NCI-H2171 (cell line): ENCODE measurements at places on chromosomes 5 and 9.

DNA sequence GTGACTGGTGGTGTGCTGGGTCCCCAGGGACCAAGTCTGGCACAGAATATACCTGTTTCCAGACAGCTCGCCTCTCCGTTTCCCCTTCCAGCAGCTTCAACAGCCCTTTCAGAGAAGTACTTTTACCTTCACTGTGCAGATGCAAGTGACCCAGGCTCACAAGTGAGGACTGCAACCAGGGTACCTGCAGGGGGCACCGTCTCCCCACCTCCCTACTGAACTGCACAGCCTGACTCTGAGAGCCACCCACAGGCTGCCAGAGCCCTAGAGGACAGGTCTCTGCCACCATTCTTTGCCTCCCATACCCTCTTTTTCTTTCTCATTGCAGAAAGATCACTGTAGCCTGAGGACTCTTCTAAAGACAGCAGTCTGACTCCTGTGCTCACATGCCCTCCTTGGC, 15.4 kb downstream of the IL9 start:
- no peak for DNase-seq

- no peak for DNase-seq
Observed at GRCh38 chr5:6216471-6217075, 161.8 kb downstream of the MED10 start.

GRCh38 chr9:2355697-2355983, 265.9 kb upstream of the VLDLR start:
- DNase-seq, result no peak

DNA sequence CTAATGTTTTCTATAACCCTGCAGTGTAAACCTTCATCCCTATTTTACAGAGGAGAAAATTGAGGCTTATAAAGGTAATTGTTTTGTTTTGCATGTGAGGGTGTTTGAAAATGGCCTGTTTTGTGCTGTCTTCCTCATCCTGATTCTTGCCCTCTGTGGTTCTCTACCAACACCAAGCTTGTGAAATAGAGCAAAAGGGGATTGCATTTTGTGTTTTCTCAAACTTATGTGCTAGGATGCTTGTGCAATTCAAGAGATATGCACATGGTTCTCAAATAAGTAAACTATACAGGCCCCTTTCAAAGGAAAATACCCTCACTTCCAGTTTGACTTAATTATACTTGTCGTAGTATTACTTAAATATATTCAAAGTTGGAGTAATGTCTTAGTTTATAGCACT, 17.2 kb downstream of the PAM start:
- no peak for DNase-seq

GRCh38 chr5:8606231-8606630, 737.3 kb downstream of the MTRR start:
- DNase-seq, result no peak

DNA sequence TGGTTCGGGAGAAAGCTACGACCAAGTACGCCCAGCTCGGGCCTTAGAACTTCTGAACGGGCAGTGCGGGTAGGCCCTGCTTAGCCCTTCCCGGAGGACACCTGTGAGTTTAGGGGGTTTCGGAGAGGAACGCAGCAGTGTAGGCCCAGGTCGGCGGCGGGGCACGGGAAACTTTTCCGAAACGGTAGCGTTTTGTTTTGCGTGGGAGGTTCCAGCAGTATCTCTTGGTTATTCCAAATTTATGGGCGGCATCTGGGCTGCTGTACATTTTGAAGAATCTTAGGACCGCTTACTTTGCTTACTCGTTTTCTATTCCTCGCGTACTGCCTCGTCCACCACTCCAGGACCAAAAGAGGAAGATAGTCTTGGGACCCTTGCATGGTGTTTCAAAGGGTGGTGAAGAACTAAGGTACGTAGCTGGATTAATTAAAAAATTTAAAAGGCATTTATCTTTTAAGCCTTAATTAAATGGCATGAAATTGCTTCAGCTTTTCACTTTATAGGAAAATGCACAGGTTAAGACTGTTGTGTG, 492 bp downstream of the TENT2 start:
- DNase-seq, result no peak

- no peak for DNase-seq
Observed at GRCh38 chr9:13673348-13673747, 393.9 kb upstream of the MPDZ start.

DNA sequence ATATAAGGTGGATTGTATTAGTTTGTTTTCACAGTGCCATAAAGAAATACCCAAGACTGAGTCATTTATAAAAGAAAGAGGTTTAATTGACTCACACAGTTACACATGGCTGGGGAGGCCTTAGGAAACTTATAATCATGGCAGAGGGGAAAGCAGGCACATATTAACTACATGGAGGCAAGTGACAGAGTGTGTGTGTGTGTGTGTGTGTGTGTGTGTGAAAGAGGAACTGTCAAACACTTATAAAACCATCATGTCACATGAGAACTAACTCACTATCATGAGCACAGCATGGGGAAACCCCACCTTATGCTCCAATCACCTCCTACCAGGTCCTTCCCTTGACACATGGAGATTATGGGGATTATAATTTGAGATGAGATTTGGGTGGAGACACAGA, 118.6 kb downstream of the SPEF2 start:
- DNase-seq, result no peak

DNA sequence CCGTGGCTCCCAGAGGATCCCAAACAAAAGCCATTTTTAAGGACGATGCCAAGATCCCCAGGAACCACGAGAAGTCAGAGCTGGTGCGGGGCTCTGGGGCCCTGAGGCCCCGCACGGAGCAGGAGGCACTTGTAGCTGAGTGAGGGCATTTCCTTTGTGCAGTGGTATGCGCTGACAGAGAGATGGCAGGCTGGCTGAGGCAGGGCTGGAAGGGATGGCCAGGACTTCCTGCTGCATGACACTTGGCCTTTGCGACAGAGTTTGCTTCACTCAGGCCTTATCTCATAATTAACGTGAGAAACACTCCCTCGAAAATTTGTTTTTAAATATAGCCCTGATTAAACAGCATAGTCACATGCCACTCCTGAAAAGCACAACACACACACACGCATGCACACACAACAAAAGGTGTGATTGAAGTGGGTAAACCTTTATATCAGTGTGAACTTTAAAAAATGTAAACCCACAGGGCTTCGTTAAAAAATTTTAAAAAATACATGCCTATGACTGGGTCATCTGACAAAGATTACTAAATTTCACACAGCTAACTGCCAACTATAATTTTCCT, 536.6 kb downstream of the PDE4D start:
- no peak for DNase-seq

DNA sequence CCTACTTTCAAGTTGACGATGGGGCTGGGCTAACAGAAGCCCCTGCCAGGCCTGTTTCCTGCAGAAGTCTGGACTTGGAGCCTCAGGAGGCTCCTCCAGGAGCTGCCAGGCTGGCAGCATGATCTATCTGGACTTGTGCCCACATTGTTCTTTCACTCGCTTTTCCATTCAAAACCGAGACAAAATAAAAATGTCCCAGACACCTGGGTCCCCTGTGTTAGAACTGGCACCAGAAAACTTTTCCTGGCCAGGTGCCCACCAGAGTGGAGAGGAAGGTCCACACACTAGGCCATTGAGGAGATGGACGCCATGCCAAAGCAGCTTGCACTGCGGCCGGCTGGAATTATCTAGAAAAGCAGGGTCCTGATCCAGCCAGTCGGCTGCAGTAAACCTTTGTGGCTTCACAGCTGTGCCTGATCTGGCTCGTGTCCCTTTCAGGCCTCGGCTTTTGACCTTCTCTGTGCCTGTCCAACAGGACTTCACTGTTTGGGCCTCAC, 78.2 kb downstream of the GCNT1 start:
- no peak for DNase-seq

- no peak for DNase-seq
Observed at GRCh38 chr5:116516021-116516420, 58.6 kb downstream of the SEMA6A start.

- DNase-seq, result no peak
Observed at GRCh38 chr5:123520677-123521247, 8.8 kb downstream of the CSNK1G3 start.

DNA sequence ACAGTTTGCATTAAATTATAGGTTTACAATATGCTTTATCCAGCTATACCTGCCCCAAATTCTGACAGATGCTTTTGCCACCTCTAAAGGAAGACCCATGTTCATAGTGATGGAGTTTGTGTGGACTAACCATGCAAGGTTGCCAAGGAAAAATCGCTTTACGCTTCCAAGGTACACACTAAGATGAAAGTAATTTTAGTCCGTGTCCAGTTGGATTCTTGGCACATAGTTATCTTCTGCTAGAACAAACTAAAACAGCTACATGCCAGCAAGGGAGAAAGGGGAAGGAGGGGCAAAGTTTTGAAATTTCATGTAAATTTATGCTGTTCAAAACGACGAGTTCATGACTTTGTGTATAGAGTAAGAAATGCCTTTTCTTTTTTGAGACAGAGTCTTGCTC, 41.0 kb downstream of the FXN start:
- no peak for DNase-seq

DNA sequence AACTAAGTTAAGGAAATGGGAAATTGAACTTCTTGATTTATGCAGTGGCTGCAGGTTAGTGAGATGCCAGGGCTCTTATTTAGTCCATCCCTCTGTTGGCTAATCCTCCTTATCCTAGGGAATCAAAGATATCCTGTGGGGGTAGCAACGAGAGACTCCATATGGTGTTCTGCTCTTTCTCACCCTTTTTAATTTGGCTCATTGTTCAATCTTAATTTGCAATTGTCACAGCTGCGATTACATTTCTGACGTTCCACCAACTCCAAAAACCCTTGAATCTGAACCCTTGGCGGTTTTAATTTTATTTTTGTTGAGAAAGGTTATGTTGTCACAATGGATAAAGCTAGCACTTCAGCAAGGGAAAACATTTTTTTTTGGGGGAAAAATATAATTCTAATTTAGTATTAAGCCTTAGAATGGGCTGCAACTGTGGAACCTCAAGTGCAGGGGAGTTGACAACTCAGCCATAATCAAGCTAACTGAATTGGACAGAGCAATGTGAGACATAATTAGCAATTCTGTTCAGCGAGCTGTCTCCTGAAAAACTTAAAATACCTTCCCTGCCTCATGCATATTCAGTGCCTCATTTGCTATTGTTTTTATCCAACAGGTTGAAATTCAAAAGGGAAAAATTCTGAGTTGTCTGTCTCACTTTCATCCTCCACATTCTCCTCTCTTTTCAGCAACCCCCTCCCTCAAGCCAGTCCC, 91.3 kb downstream of the MAT2B start:
- no peak for DNase-seq

GRCh38 chr5:145787001-145787400, 48.1 kb downstream of the PRELID2 start:
- no peak for DNase-seq

DNA sequence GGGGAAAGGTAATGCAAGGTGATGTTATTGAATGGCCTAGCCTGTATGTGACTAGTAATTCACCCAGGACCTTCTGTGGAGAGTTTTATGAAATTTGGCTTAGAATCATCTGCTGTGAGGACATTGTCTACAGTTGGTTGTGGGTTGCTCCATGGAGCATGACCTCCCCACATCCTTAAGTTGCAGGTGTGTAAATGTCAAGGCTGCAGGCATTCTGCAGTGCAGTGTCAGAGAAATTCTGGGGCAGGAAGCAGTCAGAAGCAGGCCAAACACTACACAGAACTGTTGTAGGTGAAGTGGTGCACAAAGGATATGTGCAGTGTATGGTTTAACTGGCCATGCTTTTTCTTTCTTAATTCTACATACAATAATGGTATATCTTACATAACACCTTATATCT, 588.3 kb downstream of the EBF1 start:
- DNase-seq, result no peak

- no peak for DNase-seq
Observed at GRCh38 chr5:8949908-8950307, 596.0 kb downstream of the SEMA5A start.

DNA sequence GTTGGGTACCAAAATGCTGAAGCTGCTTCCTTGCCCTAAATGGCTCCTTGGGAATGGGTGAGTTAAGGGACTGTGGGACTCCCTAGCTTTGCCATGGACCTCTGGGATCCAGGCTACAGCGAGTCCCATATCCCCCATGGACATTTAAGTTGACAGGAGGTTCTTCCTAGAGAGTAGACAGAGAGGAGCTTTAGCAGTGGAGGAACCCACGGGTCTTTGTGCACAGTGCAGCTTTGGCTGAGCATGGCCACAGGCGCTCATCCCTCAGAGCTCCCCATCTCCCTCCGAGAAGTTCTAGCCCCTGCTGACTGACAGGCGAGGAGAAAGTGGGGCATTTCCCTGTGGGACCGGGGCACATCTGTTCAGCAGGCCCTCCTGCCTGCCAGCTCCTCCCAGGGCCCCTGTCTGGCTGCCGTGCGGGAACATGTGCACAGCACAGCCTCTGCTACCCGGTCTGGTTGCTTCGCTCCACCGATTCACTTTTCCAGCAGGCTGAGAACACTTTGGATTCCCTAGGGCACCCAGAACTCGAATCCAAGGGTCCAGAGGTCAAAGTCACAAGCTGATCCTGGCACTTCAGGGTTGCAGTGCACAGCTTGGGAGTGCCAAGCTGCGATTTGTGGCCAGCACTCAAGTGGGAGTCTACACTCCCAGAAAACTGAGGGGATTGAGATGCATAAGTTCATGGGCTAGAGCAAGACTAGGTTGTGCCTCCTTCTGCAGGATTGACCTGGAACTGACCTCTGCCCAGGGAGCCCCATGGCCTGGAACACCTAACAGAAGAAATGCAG, 40.6 kb upstream of the DMRTA1 start:
- peak; percentile 14 for DNase-seq

DNA sequence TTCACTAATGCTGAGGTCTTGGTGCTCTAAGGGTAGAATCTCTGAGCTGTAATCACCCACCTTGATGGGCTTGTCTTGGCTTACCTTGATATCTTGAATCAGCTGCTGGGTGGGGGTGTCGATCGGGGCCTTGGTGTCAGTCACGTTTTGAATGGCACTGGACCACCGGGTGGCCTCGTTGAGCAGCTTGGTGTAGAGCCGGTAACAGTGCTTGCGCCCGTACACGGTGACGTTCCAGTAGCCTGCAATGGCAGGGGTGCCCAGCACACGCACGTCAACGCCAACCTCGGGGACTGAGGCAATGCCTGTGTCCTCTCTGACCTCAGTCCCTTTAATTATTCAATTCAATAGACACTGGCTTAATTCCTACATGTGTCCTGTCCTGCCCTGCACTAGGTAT, 63.1 kb upstream of the RETREG1 start:
- no peak for DNase-seq

GRCh38 chr5:1867815-1868143, 14.9 kb downstream of the IRX4 start:
- no peak for DNase-seq

DNA sequence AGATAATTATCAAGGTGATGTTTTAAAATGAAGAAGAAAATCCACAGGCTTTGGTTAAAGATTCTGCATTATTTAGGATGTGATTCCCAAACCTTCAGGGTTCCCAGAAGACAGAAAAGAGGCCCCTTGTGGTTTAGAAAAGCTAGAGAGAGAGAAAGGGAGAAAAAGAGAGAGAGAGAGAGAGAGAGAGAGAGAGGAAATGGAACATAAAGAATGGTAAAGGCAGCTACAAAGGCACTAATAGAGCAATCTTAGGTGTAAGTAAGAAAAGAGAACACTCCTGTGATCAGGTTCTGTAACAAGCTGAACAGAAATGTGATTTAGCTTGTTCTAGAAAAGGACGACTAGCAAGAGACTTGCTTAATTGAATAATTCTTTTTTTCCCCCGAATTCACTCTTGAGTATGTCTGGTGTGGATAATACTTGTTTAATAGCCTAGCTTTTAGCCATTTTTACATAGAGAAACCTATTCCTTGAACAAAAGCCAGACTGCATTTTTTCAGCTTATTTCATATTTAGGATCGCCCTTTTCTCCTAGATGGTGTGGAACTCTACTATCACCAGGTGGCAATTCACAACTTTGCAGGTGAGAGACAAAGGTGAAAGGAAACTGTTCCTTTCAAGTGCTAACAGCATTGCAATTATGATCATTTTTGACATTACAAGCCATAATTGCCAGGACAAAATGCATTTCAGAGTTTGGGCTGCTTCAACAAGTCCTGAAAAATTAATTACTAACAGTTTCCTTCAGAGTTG, 57.6 kb upstream of the SH3GL2 start:
- DNase-seq, result no peak
